ENCODE measurements at places on chromosomes 3 and 15.

DNA sequence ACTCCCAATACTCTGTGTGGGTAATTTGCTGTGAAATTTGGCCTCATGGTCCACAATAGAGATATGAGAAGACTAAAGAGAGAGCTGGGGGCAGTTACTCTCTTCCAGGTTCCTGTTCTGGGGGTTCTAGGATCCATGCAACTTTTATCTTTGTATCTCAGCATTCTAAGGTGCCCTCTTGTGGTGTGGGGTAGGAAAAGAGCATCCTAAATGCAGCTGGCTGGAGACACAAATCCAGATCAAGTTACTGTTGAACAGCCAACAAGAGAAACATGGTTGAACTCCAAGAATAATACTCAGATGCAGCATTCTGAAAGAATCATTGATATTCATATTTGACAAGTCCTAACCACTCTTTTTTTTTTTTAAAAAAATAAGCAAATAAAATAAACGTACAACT is 238.2 kb downstream of the GREM1 start:
- DNase-seq, result no peak

- DNase-seq, result no peak
Measured at GRCh38 chr3:125062904-125063618, 7.3 kb upstream of the HEG1 start.

DNA sequence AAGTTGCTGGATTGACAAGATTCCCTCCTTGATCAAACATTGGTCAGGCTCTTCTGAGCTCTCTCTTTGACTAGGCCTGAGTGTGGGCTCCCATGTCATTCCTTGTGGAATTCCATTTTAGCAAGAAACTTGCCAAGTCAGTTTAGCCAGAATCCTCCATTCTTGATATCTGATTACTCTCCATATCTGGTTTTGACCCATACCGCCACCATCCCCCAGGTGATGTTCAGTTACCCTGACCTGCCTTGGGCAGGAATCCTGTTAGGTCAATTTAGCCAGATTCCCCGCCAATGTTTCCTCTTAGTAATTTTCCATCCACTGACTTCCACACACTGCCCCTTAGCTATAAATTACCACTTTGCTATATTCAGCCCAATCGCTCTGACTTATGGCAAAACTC is 1.0 kb upstream of the PCCB start:
- DNase-seq, result no peak

DNA sequence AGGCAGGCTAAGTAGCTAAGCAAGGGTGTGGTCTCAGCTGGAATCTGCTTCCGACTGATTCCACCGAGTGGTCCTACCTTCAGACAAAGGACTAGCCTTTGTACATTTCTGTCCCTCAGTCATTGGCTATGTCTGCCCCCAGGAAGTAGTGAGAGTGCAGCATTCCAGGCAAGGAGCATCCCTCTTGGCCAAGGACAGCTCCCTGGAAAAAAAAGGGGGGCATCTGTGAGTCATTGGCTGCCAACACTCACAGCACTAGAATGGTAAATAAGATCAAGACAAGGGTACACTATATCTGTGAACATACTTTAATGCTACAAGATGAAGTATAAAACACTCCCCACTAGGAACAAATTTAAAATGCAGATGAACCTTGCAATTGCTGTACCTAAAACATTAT is 66.8 kb downstream of the STAC start:
- no peak for DNase-seq

GRCh38 chr3:43061101-43061895 is 44.6 kb downstream of the POMGNT2 start:
- DNase-seq, result no peak

DNA sequence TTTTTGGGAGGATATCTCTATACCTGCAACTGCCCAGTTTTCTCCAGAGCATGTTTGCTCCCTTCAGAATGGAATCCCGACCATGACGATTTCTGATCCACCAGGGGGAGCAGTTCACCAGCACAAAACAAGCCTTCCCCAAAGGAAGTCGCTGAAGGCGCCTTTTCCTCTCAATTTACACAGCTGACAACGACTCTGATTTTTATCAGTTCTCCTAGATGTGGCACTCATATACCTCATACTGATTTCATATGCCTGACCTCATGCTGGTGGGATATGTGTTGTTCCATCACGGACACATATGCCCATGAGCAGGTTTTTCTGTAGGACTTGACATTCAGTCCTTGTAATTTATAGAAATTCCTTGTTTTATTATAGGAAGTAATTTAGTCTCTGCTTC is 1028.2 kb downstream of the MCTP2 start:
- peak; percentile 32 for DNase-seq

DNA sequence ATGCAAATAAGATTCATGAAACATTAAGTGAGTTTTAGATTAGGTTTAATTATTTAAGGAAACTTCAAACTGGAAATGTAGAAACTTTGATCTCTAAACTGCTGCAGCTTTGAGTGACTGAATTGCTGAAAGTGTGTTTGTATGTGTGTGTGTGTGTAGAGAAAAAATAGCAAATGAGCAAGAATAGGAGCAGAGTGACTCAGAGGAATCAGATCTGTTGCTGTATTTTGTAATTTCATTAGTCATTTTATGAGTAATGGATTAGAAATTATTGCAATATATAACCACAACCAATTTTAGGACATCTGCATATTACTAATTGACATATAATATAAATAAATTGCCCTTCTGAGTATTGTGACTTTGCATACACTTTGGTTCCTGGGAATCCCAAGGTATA is 52.8 kb upstream of the SLC9A9 start:
- DNase-seq, result no peak

- DNase-seq, result no peak
Measured at GRCh38 chr3:13689373-13690260, 140.7 kb downstream of the FBLN2 start.

DNA sequence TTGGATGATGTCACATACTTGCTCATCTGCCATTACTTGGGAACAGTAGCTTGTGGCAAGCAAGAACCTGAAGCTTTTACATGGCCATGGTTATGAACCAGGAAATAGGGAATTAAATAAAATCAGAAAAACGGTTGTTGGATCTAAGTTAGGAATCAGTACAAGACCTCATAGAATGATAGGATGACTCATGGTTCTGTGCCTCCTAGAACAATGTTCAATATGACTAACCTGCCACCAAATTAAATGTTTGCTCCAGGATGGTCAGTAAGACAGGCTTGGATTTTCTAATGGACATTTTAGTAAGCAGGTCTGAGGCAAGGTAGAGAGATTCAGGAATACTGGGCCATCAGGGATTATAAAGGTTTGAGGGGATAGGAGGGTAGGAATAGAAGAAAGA is 218.9 kb downstream of the PLOD2 start:
- DNase-seq, result no peak

GRCh38 chr3:16240229-16241023 is 24.3 kb downstream of the DPH3 start:
- no peak for DNase-seq

GRCh38 chr3:57699591-57699990 is 6.7 kb upstream of the DENND6A start:
- DNase-seq, result no peak

DNA sequence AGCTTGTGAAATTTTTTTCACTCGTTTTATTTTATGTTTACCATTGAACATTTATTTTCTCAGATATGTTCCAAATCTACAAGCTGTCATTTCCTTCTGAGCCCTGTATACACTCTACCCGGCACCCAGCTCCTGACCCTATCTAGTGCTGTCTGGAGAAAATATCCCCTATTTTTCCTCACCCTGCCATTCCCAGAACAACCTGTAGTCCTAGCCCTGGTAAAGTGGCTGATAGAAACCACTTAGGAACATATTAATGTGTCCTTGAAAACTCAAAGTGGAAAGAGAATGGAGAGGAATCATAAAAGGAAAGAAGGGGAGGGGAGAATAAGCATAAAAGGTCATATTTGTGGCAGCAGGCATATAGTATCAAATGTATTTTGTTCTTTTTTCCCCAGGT is 8.2 kb upstream of the TIMMDC1 start:
- no peak for DNase-seq

GRCh38 chr3:115588201-115589115 is 34.9 kb upstream of the GAP43 start:
- no peak for DNase-seq

- no peak for DNase-seq
Measured at GRCh38 chr3:136805795-136806194, 13.1 kb upstream of the SLC35G2 start.

DNA sequence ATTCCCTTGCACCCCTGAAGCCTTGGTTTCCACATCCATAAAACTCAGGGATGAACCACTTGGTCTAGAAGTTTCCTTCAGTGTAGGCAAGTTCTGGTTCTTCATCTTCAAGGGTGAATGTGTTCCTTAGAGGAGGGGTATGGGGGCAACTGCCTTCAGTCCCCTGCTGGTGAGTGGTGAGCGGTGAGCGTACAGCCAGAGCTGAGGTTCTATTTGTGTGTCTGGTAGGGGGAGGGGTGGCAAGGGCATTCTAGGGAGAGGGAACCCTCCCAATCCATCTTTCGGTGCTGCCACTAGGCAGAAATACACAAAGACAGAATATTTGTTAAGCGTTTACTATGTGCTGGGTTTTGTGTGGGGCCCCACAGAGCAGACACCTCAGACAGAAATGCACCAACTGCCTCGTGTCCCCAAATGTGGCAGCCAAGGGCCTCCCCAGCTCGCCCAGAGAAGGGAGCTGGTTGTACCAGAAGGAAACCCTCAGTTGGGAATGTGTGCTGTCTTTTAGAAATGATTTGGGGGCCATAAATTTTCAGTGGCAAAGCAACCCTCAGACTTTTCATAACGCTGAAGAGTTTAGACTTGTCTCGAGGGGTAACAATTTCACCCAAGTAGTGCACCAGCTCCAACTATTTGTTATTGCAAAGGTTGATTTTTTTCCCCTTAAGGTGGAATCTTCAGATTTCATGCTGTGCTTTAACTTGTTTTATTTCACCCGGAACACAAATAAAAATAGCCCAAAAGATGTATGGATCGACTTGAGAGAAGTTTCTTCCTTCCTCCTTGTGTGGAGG is 137.6 kb downstream of the FBLN2 start:
- no peak for DNase-seq

DNA sequence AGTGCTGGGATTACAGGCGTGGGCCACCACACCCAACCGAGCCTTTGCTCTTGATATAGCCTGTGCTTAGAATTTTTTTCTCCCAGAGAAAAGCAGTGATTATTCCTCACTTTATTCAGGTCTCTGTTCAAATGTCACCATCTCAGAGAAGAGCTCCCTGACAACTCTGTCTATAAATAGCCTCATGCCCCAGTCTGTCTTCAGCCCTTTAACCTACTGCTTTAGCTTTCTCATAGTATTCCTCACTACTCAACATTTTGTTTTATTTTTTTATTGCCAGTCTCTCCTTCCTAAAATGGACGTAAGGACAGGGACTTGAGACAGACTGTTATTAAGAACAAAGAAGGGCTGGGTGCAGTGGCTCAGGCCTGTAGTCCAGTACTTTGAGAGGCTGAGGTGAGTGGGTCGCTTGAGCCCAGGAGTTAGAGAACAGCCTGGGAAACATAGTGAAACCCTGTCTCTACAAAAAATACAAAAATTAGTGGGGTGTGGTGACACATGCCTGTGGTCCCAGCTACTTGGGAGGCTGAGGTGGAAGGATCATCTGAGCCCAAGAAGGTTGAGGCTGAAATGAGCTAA is 78.7 kb upstream of the TTBK2 start:
- no peak for DNase-seq

- DNase-seq, result no peak
Measured at GRCh38 chr3:168322941-168323340, 227.2 kb upstream of the GOLIM4 start.

DNA sequence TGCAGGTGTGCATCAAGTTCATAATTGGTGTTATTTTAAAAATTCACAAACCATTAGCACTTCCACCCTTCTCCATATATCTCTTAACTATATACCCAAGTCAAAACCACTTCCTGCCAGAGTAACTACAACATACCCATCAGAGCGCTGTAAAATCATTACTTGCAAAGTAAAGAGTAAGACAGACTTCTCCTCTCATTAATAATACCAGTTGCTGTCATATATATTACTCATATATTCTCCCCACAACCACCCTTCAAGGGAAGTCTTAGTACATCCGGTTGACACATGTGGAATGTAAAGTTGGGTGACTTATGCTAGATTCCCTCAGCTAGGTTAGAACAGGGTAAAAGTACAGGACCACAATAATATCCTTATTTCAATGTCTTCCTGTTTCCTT is 5.6 kb downstream of the TERC start:
- DNase-seq, result no peak

Measured in effector CD8-positive, alpha-beta T cell (primary cell).